HepG2 (cell line): ENCODE measurements at places on chromosomes 12 and 14.

GRCh38 chr12:117158911-117159553, 31.2 kb downstream of the FBXO21 start:
- no peak overlapping the region for H3K27ac ChIP-seq
- no peak overlapping the region for H3K4me3 ChIP-seq
- DNase-seq: no peak
- peaks cover 91% of the 10 kb centered on the region for H3K36me3 ChIP-seq

DNA sequence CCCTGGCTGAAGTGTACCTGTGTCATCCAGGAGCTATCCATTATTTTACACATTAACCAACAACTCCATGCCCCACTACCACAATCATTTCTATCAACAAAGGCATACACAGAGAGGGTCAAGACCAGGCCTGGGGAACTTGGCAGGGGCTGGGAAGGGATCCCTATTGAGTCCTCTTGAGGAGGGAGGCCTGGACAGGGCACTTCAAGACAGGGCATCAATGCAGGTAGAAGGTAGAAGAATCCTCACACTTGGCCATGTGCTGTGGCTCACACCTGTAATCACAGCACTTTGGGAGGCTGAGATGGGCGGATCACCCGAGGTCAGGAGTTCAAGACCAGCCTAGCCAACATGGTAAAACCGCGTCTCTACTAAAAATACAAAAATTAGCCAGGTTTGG, 13.4 kb upstream of the ANKRD33 start:
- peaks cover 27% of the 10 kb centered on the region; the same call in 2 of the 3 replicates for H3K27me3 ChIP-seq
- no peak for DNase-seq
- H3K27ac ChIP-seq: no peak overlapping the region
- peaks cover 16% of the 10 kb centered on the region for H3K4me1 ChIP-seq
- H3K4me3 ChIP-seq: no peak overlapping the region

GRCh38 chr14:80560800-80561657, 349.7 kb upstream of the DIO2 start:
- no peaks in the 10 kb centered on the region for H3K36me3 ChIP-seq
- no peaks in the 10 kb centered on the region for H3K4me1 ChIP-seq
- H3K4me3 ChIP-seq: no peak overlapping the region
- H3K27me3 ChIP-seq: no peaks in the 10 kb centered on the region

DNA sequence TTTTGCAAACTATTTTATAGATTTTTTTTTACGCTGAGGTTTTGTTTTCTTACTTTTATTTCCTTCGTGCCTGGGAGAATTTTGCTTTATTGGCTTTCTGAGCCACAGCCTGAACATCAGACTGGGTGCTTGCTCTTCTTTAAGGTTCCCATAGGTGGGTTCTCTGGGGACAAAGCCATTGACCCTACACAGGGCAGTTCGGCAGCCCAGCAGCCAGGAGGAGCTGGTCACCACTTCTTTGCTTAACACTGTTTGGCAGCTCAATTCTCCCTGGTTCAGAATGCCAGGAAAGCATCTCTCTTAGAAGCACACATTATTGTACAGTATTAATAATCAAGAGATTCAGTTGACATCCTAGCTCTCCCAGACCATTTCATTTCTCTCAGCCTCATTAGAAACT, 140.8 kb upstream of the NEDD1 start:
- H3K4me3 ChIP-seq: no peak overlapping the region
- DNase-seq: peak; percentile 1
- no peaks in the 10 kb centered on the region for H3K36me3 ChIP-seq

GRCh38 chr14:22773162-22774010, 6.9 kb downstream of the OXA1L start:
- no peak for DNase-seq
- peaks cover 35% of the 10 kb centered on the region for H3K36me3 ChIP-seq
